Activated CD4-positive, alpha-beta T cell treated with anti-CD3 and anti-CD28 coated beads, Interleukin-2, amount 10 ng/mL, durations not matched to agents 7 days and 5 days (primary cell): ENCODE measurements at places on chromosomes 3 and 15. TPM values are rescaled to one million over a fixed set of nuclear protein-coding genes. Genes with fewer than 3 reads are reported as not detected.

- no peaks in the 10 kb centered on the region for H3K27me3 ChIP-seq
- DNase-seq, result no peak
- H3K4me3 ChIP-seq, result no peak overlapping the region
- H3K27ac ChIP-seq, result no peak overlapping the region
- peaks cover 3% of the 10 kb centered on the region for H3K36me3 ChIP-seq
Observed at GRCh38 chr15:85760049-85760448, 34.7 kb downstream of the KLHL25 start.

GRCh38 chr3:137026701-137027100 is 68.9 kb downstream of the IL20RB start:
- no peaks in the 10 kb centered on the region for H3K4me1 ChIP-seq
- DNase-seq, result no peak
- peaks cover 8% of the 10 kb centered on the region for H3K27me3 ChIP-seq

GRCh38 chr3:37521429-37521828 is 340.3 kb upstream of the CTDSPL start:
- no peaks in the 10 kb centered on the region for H3K4me1 ChIP-seq
- peaks cover 8% of the 10 kb centered on the region for H3K27me3 ChIP-seq
- H3K27ac ChIP-seq, result no peak overlapping the region
- no peaks in the 10 kb centered on the region for H3K36me3 ChIP-seq

- H3K36me3 ChIP-seq, result peaks cover 63% of the 10 kb centered on the region
- no peak overlapping the region for H3K27ac ChIP-seq
- no peak overlapping the region for H3K4me3 ChIP-seq
- DNase-seq, result no peak
- no peaks in the 10 kb centered on the region for H3K27me3 ChIP-seq
Observed at GRCh38 chr15:75389791-75390382, 21.5 kb upstream of the MAN2C1 start.

- peaks cover 4% of the 10 kb centered on the region for H3K4me1 ChIP-seq
- DNase-seq, result no peak
- H3K4me3 ChIP-seq, result no peak overlapping the region
- H3K36me3 ChIP-seq, result no peaks in the 10 kb centered on the region
- H3K27me3 ChIP-seq, result peaks cover 19% of the 10 kb centered on the region
Observed at GRCh38 chr3:156491192-156491591, 63.7 kb downstream of the SSR3 start.

DNA sequence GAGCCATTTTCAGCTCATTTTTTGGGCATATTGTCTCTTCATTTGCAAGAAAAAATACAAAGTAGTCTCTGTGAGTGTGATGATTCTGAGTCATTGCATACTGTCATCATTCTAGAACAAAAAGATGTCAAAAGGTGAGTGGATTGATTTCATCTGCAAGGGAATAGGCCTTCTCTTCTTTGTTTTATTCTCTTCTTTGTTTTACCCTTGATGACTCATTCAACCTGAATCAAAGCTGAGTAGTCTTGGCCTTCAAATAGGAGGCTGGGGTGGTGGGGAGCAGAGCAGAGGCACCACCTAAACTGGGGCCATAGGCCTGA is 25.4 kb downstream of the CYP19A1 start:
- no peaks in the 10 kb centered on the region for H3K36me3 ChIP-seq
- H3K4me1 ChIP-seq, result no peaks in the 10 kb centered on the region
- no peak overlapping the region for H3K27ac ChIP-seq
- H3K4me3 ChIP-seq, result no peak overlapping the region
- H3K27me3 ChIP-seq, result peaks cover 8% of the 10 kb centered on the region

- H3K4me3 ChIP-seq, result no peak overlapping the region
- H3K36me3 ChIP-seq, result peaks cover 1% of the 10 kb centered on the region
- no peaks in the 10 kb centered on the region for H3K4me1 ChIP-seq
- H3K27me3 ChIP-seq, result no peaks in the 10 kb centered on the region
Observed at GRCh38 chr3:179716811-179717210, 64.0 kb downstream of the USP13 start.

- peak overlapping the region; percentile 63 for H3K4me3 ChIP-seq
- no peaks in the 10 kb centered on the region for H3K27me3 ChIP-seq
- no peak for DNase-seq
- H3K4me1 ChIP-seq, result peaks cover 41% of the 10 kb centered on the region
- H3K36me3 ChIP-seq, result peaks cover 5% of the 10 kb centered on the region
- H3K27ac ChIP-seq, result peak overlapping the region; percentile 76
Observed at GRCh38 chr3:9770276-9770812, 597 bp upstream of the CAMK1 start.

- H3K27ac ChIP-seq, result peak overlapping the region; percentile 79
- peaks cover 59% of the 10 kb centered on the region for H3K4me1 ChIP-seq
- H3K4me3 ChIP-seq, result peak overlapping the region; percentile 43
- H3K27me3 ChIP-seq, result no peaks in the 10 kb centered on the region
- H3K36me3 ChIP-seq, result peaks cover 43% of the 10 kb centered on the region
- peak; percentile 50 for DNase-seq
Observed at GRCh38 chr15:64634576-64635498, 140.6 kb downstream of the RBPMS2 start.

DNA sequence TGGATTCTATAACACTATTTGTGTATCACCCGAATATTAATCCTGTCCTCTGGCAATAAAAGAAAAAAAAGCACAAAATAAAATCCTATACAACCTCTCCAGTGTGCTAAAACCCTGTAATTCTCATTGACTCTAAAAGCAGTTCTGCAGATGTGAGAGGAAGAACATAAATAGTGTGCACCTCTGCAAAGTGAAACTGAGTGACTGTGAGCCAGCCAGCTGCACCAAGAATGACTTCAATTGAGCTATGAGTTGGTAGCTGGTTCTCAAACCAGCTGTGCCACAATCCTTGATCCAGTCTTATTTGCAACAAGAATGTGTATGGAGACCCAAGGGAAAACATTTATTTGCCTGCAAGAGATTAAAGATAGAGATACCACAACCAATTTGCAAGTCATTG is 31.2 kb upstream of the COL8A1 start:
- no peak for DNase-seq
- no peaks in the 10 kb centered on the region for H3K27me3 ChIP-seq
- H3K36me3 ChIP-seq, result no peaks in the 10 kb centered on the region
- no peaks in the 10 kb centered on the region for H3K4me1 ChIP-seq

DNA sequence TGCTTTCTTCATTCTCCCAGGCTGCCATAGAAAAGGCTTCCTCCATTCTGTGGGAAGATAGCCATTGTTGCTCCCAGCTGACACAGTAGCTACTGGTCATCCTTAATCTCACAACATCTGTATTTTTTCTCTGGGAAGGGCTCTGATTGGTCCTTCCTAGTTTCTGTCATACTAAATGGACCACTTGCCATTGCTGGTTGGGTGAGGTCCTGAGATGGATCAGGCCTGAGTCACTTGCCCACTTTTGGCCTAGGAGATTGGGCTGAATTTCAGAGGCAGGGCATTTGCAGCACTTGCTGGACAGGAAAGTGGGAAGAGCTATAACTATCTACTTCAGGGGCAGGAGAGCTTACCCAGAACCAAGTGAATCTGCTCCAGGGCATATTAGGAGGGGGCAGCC is 106.5 kb upstream of the PROK2 start:
- no peak overlapping the region for H3K27ac ChIP-seq
- peaks cover 14% of the 10 kb centered on the region for H3K27me3 ChIP-seq
- H3K4me1 ChIP-seq, result no peaks in the 10 kb centered on the region

DNA sequence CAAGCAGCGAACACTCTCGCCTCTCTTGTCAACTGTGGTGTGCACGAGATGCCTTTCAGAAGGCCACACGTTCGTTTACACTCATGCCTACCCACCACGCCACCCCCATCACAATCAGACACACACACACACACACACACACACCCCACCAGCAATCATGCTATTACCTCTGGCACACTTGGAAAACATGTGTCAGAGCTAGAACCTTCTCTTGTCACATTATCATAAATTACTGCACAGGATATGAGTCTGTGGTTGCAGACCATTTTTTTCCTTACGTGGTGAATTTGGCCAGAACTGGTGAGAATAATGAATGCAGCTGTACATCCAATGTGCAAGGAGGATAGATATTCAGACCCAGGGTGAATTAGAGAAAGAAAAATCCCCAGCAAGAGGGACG is 52.4 kb downstream of the TRIM69 start:
- no peaks in the 10 kb centered on the region for H3K36me3 ChIP-seq
- peak overlapping the region; percentile 19 for H3K27ac ChIP-seq
- H3K27me3 ChIP-seq, result peaks cover 2% of the 10 kb centered on the region
- DNase-seq, result peak; percentile 19

DNA sequence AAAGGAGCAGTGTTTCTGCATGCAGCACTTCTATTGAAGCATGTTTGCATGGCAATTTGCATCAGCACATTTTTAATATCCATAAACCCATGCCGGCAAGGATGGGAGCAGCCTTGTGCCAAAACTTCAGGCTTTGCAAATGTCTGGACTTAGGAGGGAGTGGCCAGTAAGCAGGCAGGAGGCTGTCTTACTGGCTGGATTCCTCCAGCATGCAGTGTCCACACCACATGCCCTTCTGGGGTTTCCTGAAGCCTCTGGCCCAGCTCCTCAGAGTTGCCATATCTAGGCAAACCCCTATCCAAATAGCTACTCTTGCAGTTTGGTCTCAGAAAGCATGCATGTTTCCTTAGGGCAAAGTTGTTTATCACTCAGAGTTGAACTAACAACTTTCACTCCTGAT is 139.1 kb upstream of the MRPS22 start:
- H3K4me1 ChIP-seq, result no peaks in the 10 kb centered on the region
- DNase-seq, result no peak
- no peak overlapping the region for H3K27ac ChIP-seq
- peaks cover 10% of the 10 kb centered on the region for H3K27me3 ChIP-seq
- no peaks in the 10 kb centered on the region for H3K36me3 ChIP-seq

DNA sequence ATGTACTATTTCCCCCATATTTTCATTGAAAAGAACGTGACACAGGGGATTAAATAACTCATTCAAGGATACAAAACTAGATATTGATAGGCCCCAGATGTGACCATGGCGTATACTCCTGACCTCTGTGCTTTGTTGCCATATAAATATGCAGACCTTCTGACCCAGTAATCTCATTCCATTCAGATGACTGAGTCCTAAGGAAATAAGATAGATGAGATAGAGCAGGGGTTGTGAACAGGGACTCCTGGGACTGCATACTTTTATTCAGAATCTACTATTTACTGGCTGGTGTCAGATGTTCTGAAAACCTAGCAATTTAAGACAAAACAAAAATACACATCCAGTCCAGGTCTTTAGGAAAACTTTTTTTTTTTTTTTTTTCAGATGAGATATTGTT is 139.2 kb upstream of the MANF start:
- H3K36me3 ChIP-seq, result no peaks in the 10 kb centered on the region
- no peaks in the 10 kb centered on the region for H3K27me3 ChIP-seq
- no peaks in the 10 kb centered on the region for H3K4me1 ChIP-seq
- H3K27ac ChIP-seq, result no peak overlapping the region

- H3K36me3 ChIP-seq, result peaks cover 26% of the 10 kb centered on the region
- peak overlapping the region; percentile 71 for H3K27ac ChIP-seq
- H3K27me3 ChIP-seq, result no peaks in the 10 kb centered on the region
- H3K4me1 ChIP-seq, result peaks cover 32% of the 10 kb centered on the region
- peak overlapping the region; percentile 25 for H3K4me3 ChIP-seq
Observed at GRCh38 chr3:67685499-67685898, 31.1 kb upstream of the SUCLG2 start.

- H3K27ac ChIP-seq, result no peak overlapping the region
- no peak overlapping the region for H3K4me3 ChIP-seq
- H3K27me3 ChIP-seq, result peaks cover 3% of the 10 kb centered on the region
- no peaks in the 10 kb centered on the region for H3K4me1 ChIP-seq
- DNase-seq, result no peak
Observed at GRCh38 chr3:155607761-155608160, 137.1 kb downstream of the PLCH1 start.

DNA sequence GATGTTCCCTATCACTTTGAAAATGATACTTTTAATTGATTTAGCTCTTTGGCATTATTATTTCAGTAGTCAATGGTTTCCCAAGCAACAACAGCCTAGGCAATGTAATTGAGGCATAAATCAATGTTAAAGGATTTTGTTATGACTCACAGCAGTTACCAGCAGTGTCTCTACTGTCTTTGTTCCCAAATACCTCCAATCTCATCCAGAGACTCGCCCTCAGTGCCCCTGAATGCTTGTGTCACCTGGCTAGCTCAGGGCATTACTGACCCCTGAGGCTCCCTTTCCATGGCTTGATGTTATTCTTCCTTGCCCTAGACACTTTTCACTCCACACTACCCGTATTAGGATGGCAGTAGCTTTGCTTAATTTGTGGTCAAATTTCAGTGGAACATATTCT is 227.2 kb downstream of the SQOR start:
- H3K4me1 ChIP-seq, result no peaks in the 10 kb centered on the region
- H3K4me3 ChIP-seq, result no peak overlapping the region
- no peak for DNase-seq
- no peaks in the 10 kb centered on the region for H3K36me3 ChIP-seq

DNA sequence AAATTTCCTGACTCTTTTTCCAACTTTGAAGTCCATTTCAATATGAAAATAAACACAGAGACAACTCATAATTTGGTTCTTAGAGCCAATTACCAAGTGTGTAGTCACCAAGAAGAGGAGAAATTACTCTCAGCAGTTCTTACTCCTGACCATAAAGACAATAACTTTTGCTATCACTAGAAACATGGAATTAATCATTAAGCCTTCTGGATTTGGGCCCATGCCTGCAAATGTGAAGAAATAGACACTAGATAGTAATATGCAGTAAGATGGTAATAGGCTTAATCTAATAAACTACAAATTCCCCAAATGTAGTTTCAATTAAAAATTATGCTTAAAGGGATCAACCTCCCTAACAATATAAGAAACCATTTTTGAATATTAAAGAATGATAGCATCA is 185.1 kb upstream of the AGTR1 start:
- H3K36me3 ChIP-seq, result no peaks in the 10 kb centered on the region
- no peak overlapping the region for H3K27ac ChIP-seq
- H3K27me3 ChIP-seq, result no peaks in the 10 kb centered on the region
- H3K4me3 ChIP-seq, result no peak overlapping the region
- DNase-seq, result no peak

GRCh38 chr15:75782926-75783325 is 60.3 kb upstream of the UBE2Q2 start:
- no peak overlapping the region for H3K4me3 ChIP-seq
- H3K4me1 ChIP-seq, result no peaks in the 10 kb centered on the region
- no peak overlapping the region for H3K27ac ChIP-seq
- H3K36me3 ChIP-seq, result no peaks in the 10 kb centered on the region
- no peak for DNase-seq
- peaks cover 15% of the 10 kb centered on the region for H3K27me3 ChIP-seq

DNA sequence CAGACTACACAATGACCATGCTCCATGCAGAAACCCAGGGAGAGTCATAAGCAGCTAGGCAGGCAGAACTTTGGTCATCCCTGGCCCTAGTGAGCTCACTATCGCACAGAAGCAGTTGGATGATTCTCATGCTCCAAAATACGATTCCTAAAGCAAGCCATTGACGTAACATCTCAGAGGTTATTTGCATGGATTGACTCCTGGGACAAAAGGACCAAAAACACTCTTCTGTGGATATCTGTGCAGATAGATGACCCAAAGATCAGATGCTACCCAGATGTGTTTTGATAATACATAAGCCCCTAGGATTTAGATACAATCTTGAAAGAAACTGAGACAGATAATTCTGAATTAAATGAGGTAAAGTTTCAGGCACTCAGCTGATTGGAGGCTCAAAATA is 33.4 kb upstream of the STT3B start:
- DNase-seq, result no peak
- no peak overlapping the region for H3K27ac ChIP-seq
- H3K4me1 ChIP-seq, result no peaks in the 10 kb centered on the region
- no peaks in the 10 kb centered on the region for H3K36me3 ChIP-seq

MLF1 gene
- total RNA-seq, result 0.87 TPM

LSAMP gene
- not detected for total RNA-seq

CHDH gene
- total RNA-seq, result 0.79 TPM

ZMYND10 gene
- total RNA-seq, result 3.6 TPM

PLAAT1 gene
- not detected for total RNA-seq

SLCO2A1 gene
- total RNA-seq, result not detected

SEMA3G gene
- not detected for total RNA-seq

ANKUB1 gene
- total RNA-seq, result not detected

NRROS gene
- total RNA-seq, result 36.6 TPM

CLDN16 gene
- not detected for total RNA-seq

DCBLD2 gene
- total RNA-seq, result 3.2 TPM
